ENCODE measurements at places on chromosomes 11 and 22. TPM values are rescaled to one million over a fixed set of nuclear protein-coding genes. Genes with fewer than 3 reads are reported as not detected.

MRGPRX3 gene
- 0.44 TPM for total RNA-seq

SLC2A11 gene
- 0.57 TPM for total RNA-seq

ISX gene
- not detected for total RNA-seq

APOL4 gene
- 1.3 TPM for total RNA-seq

DNA sequence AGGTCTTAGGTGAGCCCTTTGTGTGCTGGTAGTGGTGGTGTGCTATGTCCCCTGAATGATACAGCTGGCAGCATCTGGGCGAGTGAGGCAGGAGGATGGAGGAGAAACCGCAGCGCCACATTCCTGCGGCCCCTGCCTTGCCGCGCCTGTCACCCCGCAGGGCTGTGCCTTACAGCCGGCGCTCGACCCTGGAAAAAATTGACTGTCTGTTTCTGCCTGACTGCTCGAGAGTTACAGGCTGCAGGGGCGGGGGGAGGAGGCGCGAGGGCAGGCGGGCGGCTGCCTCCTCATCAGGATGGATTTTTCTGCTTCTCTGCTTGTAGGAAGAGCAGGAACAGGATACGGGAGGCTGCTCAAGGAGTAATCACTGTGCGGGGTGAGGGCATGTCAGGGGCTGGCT lies 443.4 kb downstream of the MIAT start:
- no peak overlapping the region for H3K4me3 ChIP-seq
- no peaks in the 10 kb centered on the region for H3K36me3 ChIP-seq
- no peak overlapping the region for H3K27ac ChIP-seq
- no peaks in the 10 kb centered on the region for H3K4me1 ChIP-seq

GRCh38 chr11:22339611-22340010 lies 1.4 kb downstream of the SLC17A6 start:
- H3K4me3 ChIP-seq: no peak overlapping the region
- no peaks in the 10 kb centered on the region for H3K4me1 ChIP-seq
- no peak for DNase-seq
- H3K36me3 ChIP-seq: no peaks in the 10 kb centered on the region
- H3K27me3 ChIP-seq: peaks cover 17% of the 10 kb centered on the region

- H3K4me1 ChIP-seq: peaks cover 21% of the 10 kb centered on the region
- H3K27me3 ChIP-seq: no peaks in the 10 kb centered on the region
- H3K4me3 ChIP-seq: no peak overlapping the region
- no peak for DNase-seq
- no peak overlapping the region for H3K27ac ChIP-seq
- no peaks in the 10 kb centered on the region for H3K36me3 ChIP-seq
Observed at GRCh38 chr22:29155966-29156365, 49.7 kb upstream of the EMID1 start.

GRCh38 chr11:125505492-125506080 lies 9.5 kb upstream of the FEZ1 start:
- no peak overlapping the region for H3K4me3 ChIP-seq
- H3K27ac ChIP-seq: no peak overlapping the region
- DNase-seq: no peak
- H3K4me1 ChIP-seq: no peaks in the 10 kb centered on the region
- H3K36me3 ChIP-seq: no peaks in the 10 kb centered on the region
